ENCODE measurements at places on chromosomes 3 and 15.

DNA sequence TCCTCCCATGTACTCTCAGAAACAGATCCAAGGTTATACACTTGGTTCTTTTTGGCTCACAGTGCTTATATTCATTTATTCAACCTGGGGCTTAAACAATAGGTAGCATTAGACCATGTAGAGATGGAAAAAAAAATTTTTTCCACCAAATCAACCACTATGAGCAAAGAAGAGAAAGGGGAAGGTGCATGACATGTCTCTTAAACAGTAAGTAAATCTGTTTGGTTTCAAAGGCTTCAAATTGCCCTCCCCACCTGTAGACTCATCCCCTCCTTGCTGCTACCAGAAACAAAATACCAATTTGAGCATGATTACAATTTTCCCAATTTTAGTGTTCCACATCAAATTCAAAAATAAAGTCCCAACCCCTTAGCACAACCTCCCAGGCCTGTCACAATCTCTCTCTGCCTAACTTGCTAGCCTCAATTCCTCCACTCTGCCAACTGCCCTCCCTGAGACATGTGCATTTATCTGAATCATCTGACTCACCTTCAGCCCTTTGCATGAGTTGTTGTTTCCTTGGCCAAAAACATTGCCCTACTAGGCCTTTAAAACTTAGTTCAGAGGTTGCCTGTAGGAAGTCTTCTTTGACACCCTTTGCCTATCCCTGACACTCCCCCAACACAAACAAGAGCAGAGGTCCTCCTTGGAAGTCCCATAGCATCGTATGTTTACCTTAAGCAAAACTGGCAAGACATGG lies 30.3 kb upstream of the TSC22D2 start:
- no peak for DNase-seq

- no peak for DNase-seq
Measured at GRCh38 chr15:29122506-29122905, 147.1 kb downstream of the NSMCE3 start.

DNA sequence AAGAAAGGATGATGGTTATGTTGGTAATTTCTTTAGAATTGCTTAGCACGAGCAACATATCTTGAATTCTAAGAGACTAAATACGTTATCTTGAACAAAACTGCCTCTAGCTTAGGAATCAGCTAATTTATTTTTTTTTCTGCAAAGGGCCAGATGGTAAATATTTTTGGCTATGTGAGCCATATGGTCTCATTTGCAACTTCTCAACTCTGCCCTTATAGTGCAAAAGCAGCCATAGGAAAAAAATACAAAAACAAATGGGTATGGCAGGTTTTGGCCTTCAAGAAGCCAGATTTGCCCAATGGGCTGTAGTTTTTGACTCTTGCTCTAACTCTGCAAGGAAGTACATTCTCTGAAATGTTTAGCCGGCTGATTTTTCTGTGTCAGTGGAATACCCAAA lies 11.9 kb downstream of the OXSM start:
- peak; percentile 21 for DNase-seq

GRCh38 chr3:26799679-26800317 lies 177.2 kb downstream of the LRRC3B start:
- DNase-seq = no peak
